ENCODE measurements at places on chromosomes 2 and 18.

GRCh38 chr2:133252780-133253355 is 315.4 kb downstream of the NCKAP5 start:
- no peak for DNase-seq

- DNase-seq = no peak
These were observed 72.6 kb upstream of the PID1 start for GRCh38 chr2:229343661-229344060.

GRCh38 chr2:139465789-139466188 is 685.6 kb upstream of the NXPH2 start:
- DNase-seq = no peak

- DNase-seq = peak; percentile 11
These were observed 34.1 kb downstream of the KIF5C start for GRCh38 chr2:148909114-148909513.

DNA sequence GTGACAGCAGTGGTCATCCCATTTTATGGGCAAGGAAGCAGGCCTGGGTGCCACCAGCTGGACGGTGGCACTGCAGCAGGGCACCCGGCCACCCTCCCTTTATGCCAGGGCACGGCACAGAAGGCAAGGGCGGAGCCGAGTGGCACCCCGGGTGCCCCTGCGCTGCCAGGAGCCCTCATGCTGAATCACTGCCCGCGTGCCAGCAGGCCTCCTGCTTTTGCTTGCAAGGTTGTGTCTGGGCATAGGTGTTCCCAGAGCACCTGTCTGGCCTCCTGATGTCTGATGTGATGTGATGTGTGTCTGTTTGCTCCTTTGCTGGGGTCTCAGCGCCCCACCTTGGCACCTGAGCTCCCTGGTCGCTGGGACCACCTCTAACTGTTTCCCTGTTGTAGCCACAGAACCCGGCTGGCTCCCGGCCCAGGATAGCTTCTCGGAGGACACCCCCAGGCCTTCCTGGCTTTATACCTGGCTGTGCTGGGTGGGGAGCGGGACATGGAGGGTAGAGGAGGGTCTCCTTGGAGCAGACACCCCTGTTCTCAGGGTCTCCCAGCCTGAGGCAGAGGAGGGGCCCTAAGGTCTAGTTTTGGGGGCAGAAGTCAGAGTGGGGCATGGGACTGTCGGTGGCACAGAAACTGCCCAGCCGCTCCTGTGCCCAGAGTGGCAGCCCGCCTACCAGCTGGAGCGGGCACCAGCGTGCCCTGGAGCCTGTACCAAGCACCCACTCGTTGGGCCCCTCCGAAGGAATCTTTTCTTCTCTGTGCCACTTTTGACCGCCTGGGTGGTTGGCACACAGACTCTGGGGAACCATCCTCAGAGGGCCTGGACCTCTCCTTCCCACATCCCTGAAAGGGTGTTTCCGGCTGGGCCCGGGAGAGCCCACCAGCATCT is 3.6 kb downstream of the GPC1 start:
- DNase-seq = no peak

GRCh38 chr2:123597988-123598387 is 427.1 kb upstream of the CNTNAP5 start:
- DNase-seq = no peak

DNA sequence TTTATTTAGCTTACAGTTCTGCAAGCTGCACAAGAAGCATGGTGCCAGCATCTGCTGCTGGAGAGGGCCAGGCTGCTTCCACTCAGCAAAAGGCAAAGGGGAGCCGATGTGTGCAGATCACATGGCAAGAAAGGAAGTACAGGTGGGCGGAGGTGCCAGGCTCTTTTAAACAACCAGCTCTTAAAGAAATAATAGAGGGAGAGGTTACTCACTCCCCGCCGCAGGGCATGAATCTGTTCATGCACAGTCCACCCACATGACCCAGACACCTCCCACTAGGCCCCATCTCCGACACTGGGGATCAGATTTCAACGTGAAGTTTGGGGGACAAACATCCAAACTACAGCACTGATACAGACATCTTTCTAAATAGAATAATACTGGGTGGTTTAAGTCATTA is 105.8 kb downstream of the MTCL1 start:
- DNase-seq = no peak

- DNase-seq = no peak
These were observed 157.1 kb downstream of the BCL2 start for GRCh38 chr18:63162271-63163014.

DNA sequence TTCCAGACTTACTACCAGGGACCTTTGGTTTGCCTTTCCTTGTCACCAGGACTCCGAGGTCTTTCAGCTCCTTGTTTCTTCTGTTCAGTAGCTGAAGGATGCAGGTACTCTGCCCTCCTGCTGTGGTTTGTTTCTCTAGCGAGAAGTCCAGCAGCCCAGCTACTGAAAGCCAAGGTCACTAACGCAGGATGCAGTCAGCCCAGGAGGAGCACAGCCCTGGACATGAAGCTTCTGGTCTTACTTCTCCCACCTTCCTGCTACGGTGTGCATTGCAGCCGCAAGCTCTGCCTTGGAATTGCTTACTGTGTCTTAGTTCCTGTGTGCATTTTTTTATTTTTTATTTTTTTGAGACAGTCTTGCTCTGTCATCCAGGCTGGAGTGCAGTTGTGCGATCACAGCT is 62.4 kb downstream of the DGKD start:
- DNase-seq = no peak

- DNase-seq = no peak
These were observed 74.6 kb downstream of the COL5A2 start for GRCh38 chr2:189104934-189105333.

GRCh38 chr2:158914066-158914465 is 54.4 kb upstream of the TANC1 start:
- no peak for DNase-seq

DNA sequence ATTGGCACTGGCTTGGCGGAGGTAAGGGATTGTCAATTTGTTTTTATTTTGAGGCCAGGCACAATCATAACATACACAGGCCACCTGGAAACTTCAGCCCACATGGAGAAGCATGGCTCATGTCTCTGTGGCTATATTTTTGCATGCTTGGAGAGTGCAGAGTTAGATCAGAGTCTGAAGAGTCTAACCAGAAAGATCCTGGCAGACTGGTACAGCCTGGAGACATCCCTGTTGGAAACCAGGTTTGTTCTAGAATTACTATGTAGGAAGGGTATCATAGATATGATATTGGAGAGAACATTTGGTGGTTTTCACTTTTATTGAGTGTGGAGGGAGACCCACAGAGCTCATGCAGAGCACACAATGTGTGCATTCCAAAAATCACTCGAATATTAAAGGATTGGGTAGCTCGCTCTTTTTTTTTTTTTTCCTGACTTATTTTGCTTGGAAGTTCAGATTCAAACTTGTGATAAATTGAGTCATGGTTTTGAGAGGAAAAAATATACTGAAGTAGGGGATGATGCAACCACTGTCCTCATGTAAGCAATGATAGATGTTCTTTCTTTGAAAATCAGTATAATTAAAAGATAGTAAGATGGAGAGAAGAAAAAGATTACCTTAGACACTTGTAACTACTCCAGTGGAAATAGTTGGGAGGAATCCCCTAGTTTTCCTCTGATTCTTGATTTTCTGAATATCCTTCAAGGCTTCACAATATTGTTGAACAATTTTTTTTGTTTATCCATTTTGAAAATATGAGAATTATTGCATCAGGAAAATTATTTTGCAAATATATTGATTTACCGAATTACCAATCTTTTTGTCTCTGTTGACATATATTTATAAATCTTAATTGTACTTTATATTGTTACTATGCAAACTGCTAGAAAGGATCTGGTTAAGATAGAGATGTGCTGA is 185.7 kb upstream of the ZEB2 start:
- no peak for DNase-seq

DNA sequence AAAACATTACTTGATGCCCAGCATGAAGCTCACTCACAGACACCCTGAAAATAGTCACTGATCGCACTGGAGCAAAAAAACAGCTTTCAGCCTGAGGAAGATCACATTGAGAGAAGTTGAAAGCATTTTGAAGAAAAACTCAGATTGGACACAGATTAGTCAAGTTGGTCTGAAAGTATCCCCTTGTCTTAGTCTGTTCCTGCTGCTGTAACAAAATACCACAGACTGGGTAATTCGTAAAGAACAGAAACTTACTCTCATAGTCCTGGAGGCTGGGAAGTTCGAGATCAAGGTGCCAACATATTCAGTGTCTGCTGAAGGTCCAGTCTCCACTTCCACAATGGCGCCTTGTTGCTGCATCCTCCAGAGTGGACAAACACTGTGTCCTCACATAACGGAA is 14.2 kb upstream of the NDUFV2 start:
- DNase-seq = no peak

GRCh38 chr2:36449943-36450392 is 94.4 kb downstream of the CRIM1 start:
- no peak for DNase-seq

- DNase-seq = no peak
These were observed 62.9 kb downstream of the COBLL1 start for GRCh38 chr2:164778723-164779122.

- no peak for DNase-seq
These were observed 83.2 kb upstream of the SPATS2L start for GRCh38 chr2:200223205-200223784.

DNA sequence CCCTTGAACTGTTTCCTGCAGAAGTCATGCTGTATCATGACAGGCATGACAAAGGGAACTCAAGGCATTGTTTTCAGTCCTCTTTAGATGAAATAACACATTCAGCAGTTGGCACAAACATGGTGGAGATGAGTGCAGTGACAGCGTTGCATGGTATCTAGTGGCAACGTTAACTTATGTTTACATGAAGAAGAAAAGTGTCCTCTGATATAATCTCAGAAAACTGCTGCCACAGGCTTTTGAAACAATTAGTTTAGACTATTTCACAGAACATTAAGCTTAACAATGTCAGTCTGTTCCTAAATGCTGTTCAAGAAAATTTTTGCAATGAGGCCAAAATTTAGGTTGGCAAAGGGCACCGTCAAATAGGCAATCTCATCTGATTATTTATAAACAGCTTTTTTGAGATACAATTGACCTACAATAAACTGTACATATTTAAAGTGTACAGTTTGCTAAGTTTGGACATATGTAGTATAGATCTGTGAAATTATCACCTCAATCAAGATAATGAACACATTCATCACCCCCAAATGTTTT is 64.7 kb downstream of the LYPD6B start:
- no peak for DNase-seq

GRCh38 chr18:43236921-43237320 is 40.4 kb downstream of the SYT4 start:
- DNase-seq = no peak

DNA sequence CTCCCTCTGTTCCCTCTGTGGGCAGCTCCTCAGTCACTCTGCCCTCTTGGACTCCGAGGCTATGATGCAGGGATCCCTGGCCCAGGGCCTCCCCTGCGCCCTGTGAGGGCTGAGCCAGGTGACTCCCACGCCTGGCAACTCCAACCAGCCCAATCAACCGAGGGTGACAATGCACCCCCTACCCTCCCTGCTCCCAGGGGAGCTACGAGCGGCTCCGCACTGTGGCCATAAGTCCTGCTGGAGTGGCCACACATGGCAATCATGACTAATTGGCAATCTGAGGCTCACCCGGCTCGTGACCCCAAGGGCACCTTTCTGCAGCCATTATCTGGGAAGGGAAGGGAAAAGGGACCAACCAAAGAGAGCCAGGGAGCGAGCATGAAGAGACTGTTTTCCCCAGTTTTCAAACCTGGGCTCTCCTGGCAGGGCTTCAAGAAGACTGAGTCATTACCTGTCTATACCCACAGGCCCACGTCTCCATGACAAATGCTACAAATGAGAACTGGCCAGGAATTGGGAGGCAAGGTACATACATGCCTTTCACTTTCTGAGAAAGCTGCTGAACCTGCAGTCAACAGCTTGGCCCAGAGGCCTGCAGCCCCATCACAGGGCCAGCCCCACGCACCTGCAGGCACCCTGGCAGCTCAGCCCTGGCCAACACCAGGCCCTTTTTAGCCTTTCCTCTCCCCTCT is 45.1 kb downstream of the RPL31 start:
- peak; percentile 11 for DNase-seq

- DNase-seq = no peak
These were observed 74.2 kb downstream of the LDLRAD4 start for GRCh38 chr18:13292736-13293135.

DNA sequence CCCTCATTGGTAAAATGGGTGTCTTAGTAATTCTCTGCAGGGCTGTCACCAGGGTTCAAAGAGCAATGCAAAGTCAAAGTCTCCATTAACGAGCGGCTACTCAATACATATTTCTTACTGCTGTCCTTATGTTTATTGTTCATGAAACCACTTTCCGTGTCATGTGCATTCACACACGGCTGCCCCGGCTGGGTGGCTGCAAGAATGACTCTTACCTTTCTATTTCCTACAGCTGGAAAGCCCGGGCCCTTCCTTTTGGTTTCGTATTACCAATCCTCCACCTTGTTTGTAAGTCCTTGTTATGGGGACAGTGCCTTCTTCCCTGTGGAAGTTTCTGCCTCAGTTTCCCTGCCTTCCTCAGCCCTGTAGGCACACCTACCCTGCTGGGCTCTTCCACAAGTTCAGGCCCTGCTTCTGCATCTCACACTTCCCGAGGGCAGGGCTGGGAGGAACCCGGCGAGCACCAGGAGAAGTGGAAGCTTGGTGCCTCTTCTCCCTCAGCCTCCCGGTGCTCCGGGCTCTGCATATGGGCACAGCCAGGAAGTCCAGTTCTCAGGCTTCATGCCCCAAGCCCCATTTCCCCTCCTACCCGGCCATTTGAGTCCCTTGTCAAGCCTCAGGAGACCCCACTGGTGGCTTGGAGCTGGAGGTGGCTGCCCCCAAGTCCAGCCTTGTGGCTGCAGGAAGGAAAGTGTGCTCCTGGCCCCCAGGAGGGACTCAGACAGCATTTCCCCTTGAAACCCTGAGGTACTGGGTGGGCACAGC is 18.7 kb upstream of the ACKR3 start:
- DNase-seq = no peak

DNA sequence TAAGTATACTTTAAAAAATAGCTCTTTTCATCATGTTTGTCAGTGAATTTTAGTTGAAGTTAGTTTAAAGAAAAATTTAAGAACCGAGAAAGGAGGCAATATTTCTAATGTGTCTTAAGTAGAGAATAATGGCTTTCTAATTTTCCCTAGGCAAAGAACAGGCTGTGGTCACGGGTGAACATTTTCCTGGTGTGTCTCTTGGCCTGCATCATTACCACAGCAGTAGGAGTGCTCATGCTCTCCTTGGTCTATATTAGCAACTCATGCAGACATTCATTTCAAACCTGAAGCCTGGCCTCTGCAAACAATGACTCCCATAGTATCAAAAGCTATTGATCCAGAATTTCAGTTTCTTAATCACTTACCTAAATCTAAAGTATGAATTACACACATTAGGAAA is 57.4 kb downstream of the C18orf54 start:
- no peak for DNase-seq

DNA sequence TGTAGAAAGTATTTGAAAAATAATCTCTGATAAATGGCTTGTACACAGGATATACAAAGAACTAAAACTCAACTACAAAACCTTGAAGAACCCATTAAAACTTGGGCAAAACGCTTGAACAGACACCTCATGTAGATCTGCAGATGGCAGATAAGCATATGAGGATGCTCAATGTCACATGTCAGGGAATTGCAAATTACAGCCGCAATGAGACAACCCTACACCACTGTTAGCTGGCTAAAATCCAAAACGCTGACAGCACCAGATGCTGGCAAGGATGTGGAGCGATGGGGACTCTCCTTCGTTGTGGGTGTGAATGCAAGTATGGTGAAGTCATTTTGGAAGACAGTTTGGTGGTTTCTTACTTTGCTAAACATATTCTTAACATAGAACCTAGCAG is 53.7 kb downstream of the SNTG2 start:
- no peak for DNase-seq

- DNase-seq = peak; percentile 68
These were observed 49.2 kb upstream of the NXPH2 start for GRCh38 chr2:138829326-138829919.

Measured in RKO (cell line).